ENCODE measurements at places on chromosomes 7 and 10.

- DNase-seq, result no peak
Observed at GRCh38 chr10:107451047-107451446, 286.5 kb upstream of the SORCS1 start.

GRCh38 chr7:48052748-48053147 is 17.4 kb downstream of the C7orf57 start:
- DNase-seq, result no peak

- no peak for DNase-seq
Observed at GRCh38 chr10:103663802-103664201, 170.3 kb downstream of the NEURL1 start.

- DNase-seq, result no peak
Observed at GRCh38 chr10:75304741-75305390, 69.1 kb upstream of the COMTD1 start.

DNA sequence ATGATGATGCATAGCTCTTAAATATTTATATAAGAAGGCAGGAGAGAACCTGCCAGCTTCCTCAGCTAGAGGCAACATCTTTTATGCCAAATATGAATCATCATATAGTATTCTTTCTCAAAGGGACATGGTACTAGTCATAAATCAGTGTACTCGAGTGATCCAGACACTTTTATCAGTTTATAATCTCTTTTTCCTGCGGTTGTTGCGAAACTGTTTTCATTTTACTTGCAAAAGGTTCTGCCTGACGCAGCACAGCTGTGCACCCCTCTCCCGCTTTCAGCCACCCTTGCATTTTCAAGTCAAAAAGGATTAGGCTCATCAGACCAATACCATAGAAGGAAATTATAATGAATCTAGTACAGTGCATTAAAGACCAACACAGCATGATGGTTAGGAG is 332.3 kb upstream of the PRKCQ start:
- no peak for DNase-seq

GRCh38 chr7:71636329-71636728 is 504.4 kb downstream of the GALNT17 start:
- no peak for DNase-seq

- no peak for DNase-seq
Observed at GRCh38 chr10:58164517-58164916, 103.2 kb downstream of the IPMK start.

- DNase-seq, result no peak
Observed at GRCh38 chr10:58706836-58707235, 194.2 kb downstream of the BICC1 start.

- no peak for DNase-seq
Observed at GRCh38 chr7:29508608-29509007, 55.0 kb upstream of the PRR15 start.

GRCh38 chr10:36440539-36440938 is 684.9 kb upstream of the ANKRD30A start:
- no peak for DNase-seq

DNA sequence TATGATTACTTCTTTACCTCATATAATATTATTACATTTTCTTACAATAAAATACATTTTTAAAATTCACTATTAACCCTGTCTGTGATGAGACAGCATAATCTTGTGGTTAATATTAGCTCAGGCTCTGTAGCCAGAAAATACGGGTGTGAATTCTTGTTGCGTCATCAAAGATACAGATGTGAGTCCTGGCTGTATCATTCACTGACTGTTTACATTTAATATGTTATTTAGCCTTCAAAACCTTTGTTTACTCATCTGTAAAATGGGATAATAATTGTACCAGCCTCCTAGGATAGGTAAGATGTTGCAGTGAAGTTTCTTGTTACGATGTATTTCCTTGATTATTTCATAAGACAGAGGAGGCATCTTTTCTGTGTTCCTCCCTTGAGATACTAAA is 184.7 kb upstream of the PRPS1L1 start:
- no peak for DNase-seq

- DNase-seq, result no peak
Observed at GRCh38 chr10:123896246-123896927, 4.8 kb upstream of the CPXM2 start.

GRCh38 chr7:80932536-80932935 is 13.7 kb upstream of the SEMA3C start:
- no peak for DNase-seq
